ENCODE measurements at places on chromosomes 7 and 10.

DNA sequence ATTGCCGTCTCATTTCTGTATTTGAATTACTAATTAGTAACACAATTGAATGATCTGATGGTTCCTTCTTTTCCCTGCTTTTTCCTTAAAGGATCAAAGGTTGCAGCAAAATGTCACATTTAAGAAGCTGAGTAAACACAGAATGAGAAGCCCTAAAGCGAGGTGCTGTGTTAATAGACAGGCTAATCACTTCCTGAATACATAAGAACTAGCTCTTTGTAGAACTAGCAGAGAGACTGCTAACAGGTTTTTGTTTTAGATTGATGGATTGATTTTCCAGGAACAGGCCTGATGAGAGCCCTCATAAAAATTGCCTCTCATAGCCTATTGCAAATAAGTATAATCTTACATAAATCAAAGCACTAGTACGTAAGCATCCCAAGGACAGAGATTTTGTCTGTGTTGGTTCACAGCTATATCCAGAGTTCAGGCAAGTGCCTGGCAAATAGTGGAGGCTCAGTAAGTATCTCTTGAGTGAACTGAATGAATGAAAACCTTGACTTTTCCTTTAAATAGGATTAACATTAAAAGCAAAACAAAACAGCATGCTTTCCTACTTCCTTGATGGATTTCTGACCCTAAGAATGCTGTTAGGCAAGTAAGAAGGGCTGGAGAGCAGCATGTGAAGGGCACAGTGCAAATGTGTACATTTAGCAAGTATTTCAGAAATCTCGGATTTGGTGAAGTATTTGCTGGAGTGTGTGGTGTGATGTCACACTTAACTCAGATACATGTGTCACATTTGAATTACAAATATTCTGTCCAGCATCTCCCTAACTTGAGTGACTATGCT is 3.3 kb downstream of the TMEM229A start:
- no peak for DNase-seq

DNA sequence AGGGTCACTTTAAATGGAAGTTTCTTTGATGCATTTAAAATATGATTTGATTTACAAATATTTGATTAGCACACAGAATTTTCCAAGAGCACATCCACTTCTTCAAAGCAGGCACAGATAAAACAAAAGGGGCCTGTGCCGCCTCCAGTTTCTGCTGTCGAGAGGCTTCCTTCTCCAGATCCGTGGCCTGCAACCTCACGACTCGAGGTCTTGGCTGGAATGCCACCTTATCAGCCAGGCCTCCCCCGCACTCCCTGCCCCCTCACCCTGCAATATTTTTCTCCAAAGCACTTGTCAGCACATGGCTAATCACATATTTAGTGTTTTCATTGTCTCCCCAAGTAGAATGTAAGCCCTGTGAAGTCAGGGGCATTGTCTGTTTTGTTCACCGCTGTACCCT is 12.5 kb downstream of the PYROXD2 start:
- DNase-seq, result no peak

DNA sequence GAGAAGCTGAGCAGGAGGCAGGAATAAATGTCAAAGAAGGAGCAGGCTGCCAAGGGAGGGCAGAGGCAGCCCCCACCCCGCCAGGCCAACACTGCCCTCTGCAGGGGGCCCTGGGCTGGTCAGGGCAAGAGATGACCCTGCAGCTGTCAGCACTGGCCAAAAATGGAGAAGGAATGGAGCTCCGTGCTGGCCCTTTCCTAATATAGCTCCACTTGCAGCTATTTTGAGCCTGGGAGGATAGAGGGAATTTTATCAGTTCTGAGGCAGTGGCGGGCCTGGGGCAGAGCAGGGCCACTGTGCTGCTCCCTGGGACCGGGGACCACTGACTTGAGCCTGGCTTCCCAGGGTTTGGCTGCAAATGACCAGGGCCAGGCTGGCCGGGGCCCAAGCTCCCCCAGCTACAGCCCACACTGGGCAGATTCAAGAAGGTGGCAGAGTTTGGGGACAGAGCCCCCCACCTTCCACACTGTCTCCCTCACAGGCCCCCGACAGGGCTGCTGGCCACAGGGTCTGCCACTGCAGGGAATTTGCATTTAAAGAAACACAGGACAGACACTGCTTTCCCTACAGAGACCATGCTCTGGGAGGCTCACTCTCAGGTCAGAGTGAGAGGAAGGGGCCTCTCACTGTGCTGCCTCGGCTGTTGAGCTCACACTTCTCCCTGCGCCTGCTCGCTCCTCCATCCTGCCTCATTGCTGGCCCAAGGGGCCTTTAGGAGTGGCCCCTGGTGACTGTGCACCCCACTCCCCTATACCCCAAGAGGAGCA is 16.2 kb downstream of the LDB3 start:
- DNase-seq, result no peak

GRCh38 chr10:72116372-72116771 is 28.0 kb upstream of the SPOCK2 start:
- DNase-seq, result no peak

GRCh38 chr7:66183700-66184099 is 21.4 kb upstream of the TPST1 start:
- DNase-seq, result no peak

DNA sequence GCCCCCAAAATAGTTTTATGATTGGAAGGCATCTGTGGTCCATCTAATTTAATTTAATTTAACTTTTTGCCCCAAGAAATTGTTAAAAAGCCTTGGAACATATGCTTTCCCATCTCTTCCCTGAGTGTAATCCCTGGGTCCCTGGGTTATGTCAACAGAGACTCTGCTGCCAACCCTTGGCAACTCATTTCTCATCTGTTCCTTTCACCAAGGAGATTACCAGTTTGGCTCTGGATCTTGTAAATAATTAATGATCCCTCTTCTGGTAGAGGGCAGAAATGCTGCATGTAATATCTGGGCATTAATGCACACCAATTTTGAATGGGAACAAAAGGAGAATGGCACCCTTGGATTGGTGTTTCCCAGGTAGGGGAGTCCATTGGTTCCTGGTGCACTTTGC is 514.2 kb downstream of the CCSER2 start:
- no peak for DNase-seq

- no peak for DNase-seq
These were observed 48.0 kb downstream of the CAMK2B start for GRCh38 chr7:44277391-44277790.

DNA sequence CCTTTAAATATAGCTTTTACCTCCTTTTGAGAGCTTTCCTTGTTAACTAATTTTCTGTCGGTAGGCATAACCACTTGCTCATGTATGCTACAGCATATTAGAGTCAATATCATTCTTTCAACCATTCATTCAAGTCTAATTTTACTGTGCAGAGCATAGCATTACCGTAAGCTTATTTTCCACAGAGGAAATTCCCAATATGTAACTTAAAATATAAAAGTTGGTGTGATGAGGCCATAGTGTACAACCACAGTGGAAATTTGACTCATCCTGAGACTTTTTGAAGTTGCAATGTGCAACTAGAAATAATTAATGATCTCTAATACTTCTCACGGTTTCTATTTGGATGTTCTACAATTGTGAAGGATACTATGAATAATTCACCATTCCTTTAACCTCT is 80.6 kb upstream of the KLF6 start:
- no peak for DNase-seq

GRCh38 chr10:52220947-52221346 is 93.1 kb upstream of the DKK1 start:
- DNase-seq, result no peak

DNA sequence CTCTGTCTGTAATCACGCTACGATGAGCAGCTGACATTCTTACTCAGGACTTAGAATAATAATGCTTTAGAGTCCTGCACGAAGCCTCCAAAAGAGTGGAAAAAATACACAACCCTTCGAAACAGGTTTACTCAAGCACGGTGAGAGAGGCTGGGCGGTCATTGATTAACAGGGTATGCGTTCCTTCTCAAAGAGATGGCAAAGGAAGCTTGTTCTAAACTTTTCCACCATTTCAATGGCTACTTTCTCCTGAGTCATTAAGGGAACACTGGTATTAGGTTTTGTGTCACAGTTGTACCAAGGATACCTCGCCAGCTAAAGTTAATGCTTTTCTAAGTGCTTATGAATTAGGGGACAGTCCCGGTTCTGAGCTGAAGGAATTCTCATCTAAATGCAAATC is 141.9 kb upstream of the RHEB start:
- no peak for DNase-seq

DNA sequence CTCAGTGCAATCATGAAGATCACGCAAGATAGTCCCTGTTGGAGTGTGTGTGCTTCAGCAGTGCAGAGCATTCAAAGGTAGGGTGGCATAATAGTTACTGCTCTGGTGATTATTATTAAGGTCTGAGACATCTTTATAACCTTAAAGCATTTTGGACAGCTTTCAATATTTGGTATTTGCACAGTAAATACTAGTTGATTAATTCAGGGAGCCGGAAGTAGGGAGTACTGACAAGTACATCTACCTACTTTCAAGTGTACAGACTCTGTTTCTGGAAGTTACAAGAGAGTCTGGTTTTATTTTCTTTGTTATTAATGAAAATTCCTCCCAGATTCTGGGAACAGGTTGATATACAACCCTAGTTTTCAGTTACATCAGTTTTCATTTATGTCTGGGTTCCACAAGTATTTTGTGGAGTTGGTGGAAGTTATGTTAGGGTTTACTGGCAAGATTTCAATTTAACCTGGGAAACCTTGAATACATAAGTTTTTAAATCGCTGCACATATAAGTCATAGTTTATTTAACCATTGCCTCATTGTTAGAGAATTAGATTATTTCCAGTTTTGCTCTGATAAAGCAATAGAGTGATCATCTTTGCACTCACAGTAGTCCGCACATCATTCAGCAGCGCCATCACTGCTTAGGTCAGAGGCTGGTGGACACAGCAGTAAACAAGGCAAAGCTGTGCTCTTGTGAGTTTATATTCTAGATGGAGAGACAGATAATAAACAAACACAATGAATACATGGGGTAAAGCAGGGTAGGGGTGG is 366.6 kb downstream of the REEP3 start:
- no peak for DNase-seq

DNA sequence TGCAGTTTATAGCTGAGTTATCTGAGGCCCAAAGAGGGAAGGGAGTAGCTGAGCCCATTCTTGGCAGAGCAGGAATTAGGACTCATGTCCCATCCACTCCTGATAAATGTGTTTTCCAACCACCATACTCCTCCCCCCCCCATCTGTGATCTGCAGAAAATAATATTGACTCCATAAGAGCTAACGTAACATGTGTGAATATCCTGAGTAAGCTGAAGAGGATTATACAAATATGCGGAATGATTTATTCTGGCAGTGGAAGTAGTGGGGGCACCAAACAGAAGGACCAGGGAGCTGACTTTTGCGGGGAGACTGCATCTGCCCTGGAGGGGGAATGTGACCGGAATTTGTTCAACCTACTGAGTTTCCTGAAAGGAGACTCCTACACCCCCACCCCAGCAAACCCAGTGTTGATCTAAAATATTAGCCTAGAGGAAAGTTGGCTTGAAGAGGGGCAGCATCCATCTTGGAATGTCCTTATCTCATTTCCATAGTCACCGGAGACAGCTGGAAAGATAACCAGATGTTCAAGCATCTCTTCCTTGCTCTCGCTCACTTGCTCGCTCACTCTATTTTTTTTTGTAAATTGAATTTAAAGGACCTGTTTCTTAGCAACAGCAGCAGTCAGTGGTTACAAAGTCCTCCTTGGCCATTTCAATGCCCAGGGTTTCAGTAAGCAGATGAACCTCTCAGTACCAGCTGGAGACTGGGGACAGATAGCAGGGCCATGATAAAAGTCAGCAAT is 114.7 kb downstream of the RPS24 start:
- no peak for DNase-seq

DNA sequence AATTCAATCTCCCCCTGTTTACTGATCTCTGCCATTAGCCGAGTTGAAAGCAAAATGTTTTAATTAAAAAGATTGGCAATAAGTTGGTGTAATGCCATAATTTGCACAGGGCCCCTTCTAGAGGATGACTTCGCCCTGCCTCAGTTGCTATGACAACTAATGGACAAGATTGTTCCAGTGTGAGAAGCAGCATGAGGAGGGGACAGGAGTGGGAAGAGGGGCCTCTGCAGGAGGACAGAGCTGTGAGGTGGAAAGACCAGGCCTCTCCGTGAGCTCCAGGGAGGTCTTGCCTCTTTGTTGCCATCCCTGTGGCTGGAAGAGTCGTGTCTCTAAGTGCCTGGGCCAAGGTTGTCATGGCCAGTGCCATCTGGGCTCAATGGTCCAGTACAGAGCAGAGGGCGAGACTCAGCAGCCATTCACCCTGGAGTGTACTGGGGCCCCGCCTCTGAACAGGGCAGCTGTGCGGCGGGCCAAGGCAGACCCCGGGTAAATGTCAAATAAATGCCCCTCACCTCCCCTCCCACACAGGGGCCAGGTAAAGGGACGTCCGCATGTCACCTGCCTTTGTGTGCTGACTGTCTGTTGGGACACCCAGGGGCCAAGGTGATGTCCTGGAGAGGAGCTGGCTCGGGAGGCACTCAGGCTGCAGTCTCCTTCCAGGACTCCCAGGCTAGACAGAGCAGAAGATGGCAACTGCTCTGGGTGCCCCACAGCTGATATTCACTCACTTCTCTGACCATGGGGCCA is 97.0 kb upstream of the RET start:
- no peak for DNase-seq

- DNase-seq, result no peak
These were observed 557 bp upstream of the TAX1BP1 start for GRCh38 chr7:27739301-27739908.

DNA sequence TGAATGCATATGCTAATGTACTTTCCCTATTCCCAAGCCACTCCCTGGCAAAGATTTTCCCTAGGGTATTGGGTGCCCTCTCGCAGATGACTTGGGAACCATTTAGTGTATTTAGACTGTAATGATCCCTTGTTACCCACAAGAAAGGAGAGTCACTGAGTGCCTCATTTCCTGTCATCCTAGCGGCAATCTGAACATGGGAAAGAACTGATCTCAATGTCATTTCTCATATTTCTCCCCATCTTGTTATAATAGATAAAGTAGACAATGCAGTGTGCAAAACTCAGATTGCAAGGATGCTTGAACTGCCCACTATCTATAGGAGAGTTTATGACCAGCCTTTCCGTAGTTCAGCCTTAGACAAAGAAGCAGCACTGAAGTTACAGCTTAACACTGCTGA is 123.3 kb downstream of the MICU1 start:
- DNase-seq, result no peak

DNA sequence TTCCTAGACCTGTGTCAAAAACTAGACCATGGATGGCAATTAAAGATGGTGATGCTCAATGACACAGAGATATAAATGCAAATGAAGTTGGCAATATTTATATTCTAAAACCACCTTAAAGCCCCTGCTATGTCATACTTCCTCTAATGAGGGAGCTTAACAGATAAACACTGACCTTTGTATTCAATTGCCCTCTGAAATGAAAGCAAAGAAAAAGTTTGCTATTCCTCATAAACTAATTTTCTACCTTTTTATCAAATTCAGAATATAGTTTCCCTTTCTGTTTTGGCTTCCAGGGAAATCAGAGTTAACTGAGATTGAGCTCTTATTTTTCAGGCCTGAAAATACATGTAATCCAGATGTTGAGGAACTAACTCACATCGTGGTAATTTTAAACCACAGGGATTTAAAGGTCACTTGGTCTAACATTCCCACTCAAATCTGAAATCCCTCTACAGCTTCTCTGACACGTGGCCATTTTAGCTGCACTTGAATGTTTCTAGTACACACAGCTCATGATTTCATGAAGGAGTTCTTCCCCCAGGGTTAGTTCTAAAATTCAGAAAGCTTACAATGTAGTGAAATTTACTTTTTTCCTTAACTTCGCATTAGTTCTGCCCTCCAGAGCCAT is 37.9 kb upstream of the ABCB5 start:
- no peak for DNase-seq

GRCh38 chr10:99297033-99297432 is 32.1 kb upstream of the CNNM1 start:
- DNase-seq, result no peak

GRCh38 chr10:11046776-11047160 is 29.1 kb downstream of the CELF2 start:
- DNase-seq, result no peak

- DNase-seq, result no peak
These were observed 145.9 kb downstream of the ARHGAP12 start for GRCh38 chr10:31782701-31783100.

All from activated gamma-delta T cell treated with Interleukin-2 at 50 U/mL for 16 hours (primary cell).